Urothelium cell line (cell line): ENCODE measurements at places on chromosomes 3 and 15.

- peak; percentile 59 for DNase-seq
These were observed 5.1 kb upstream of the SLC25A38 start for GRCh38 chr3:39378088-39378487.

DNA sequence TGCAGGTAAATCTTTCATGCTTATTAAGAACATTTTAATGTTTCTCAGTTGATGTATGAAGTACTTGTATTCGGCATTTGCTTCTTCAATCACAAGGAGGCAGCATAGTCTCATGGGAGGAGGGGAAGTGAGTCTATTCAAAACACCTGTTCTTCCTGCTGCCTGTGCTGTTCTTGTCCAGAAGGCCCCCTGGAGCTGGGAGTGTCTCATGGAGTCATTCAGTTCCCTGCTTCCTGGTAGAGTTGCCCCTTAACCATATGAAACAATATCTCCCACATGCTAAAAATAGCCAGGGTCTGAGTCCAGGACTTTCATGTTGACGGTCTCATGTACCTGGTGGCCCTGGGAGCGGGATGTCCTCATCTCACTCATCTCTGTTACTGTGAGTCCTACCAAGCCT lies 15.5 kb upstream of the PPP1R2 start:
- no peak for DNase-seq

DNA sequence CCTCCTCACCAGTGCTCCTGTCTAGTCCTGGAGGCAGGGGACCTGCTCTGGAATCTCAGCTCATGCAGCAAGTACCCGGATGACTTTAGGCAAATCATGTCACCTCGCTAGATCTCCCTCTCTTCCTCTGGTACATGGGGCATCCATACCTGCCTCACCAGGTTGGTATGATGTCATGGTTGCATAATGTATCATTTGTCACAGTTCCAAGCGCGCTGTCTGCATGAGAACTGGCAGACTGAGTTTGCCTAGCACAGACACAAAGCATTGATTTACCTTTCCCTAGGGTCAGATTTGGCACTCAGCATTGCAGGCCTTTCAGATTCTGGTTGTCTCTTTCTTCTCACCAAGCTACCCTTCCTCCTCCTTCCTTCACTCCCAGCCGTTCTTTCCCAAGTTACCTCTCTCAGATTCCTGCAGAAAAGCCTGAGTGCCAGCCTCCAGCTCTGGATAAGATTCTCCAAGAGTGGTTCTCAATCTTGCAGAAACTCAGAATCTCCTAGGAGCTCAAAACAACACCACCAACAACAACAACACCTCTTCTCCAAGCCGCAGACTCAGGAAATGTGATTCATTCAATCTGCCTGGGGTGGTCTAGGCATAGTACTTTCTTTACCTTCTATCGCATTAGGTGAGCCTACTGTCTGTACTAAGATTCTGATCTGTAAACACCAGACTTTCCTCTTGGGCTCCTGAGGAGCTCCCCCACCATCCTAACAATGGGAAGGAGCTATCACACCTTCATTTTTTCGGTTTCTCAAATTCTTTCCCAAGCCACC lies 29.5 kb downstream of the FAM43A start:
- DNase-seq = no peak

DNA sequence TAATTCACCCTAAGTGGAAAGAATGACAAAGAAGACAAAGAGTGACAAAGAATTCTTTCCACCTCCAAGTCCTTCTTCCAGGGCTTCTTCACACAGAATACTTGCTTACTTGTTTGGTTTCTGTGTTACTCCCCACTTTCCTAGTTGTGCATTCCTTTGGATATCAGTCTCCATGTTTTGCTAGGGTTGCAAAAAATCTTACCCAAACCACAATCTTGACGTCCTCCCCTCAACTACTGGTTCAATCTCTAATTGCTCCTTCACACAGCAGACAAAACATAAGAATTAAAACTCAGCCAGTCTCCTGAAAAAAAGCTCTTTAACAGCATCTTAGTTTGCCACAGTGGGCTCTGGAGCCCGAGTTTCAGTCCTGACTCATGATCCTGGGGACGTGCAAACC lies 297.6 kb upstream of the CHRNA7 start:
- no peak for DNase-seq

DNA sequence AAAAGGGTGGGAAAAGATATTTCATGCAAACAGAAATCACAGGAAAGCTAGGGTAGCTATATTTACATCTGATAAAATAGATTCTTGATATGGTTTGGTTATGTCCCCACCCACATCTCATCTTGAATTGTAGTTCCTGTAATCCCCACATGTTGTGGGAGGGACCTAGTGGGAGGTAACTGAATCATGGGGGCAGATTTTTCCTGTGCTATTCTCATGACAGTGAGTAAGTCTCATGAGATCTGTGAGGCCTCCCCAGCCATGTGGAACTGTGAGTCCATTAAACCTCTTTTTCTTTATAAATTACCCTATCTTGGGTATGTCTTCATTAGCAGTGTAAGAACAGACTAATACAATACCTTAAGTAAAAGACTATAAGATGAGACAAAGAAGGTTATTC lies 558.1 kb downstream of the RSL24D1 start:
- no peak for DNase-seq

GRCh38 chr15:64343222-64343621 lies 12.8 kb downstream of the CSNK1G1 start:
- no peak for DNase-seq

DNA sequence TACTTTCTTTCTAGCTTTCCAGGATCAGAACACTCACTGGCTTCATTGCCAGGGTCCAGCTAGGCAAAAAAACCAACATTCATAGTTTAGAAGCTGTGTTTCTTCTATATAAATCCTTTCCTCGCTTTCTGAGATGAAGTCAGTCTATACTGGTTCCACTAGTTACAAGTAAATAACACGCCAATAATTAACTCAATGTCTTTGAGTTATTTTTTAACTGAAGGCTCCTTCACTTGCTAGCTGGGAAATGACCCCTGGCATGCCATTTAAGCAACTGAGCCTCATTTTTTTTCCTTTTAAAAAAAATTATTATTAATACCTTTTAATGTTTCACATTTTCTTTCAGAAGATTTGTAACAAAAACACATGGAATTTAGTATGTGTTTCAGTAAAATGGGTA lies 2.1 kb upstream of the CCDC174 start:
- DNase-seq = no peak

DNA sequence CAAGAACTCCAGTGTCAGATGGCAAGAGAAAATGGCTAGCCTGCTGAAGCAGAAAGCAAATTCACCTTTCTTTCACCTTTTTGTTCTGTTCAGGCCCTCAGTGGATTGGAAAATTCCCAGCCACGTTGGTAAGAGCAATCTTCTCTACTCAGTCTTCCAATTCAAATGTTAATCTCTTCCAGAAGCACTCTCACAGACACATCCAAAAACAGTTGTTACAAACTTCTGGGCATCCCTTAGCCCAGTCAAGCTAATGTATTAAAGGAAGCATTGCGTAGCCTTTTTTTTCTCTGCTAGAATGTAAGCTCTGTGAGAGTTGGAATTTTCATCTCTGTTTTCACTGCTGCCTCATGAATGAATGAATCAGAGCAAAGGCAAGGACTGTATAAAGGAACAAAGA lies 109.2 kb upstream of the ROBO2 start:
- DNase-seq = no peak

DNA sequence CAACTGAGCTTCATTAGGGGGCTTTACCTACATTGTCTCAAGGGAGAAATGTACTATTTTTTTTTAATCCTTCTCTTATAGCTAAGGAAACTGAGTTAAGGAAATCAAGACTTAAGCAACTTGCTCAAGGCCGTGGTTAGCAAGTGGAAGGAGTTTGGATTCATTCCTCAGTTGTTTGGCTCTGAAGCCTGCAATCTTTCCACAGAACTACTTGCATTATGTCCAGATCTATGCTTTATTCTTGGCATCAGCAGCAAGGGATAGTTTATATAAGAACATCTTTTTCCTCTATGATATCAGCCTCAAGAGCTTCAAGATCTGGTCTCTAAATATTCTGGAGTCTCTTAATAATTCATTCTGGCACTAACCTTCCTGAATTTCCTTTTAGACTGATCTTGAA lies 182.4 kb downstream of the SV2B start:
- DNase-seq = no peak

DNA sequence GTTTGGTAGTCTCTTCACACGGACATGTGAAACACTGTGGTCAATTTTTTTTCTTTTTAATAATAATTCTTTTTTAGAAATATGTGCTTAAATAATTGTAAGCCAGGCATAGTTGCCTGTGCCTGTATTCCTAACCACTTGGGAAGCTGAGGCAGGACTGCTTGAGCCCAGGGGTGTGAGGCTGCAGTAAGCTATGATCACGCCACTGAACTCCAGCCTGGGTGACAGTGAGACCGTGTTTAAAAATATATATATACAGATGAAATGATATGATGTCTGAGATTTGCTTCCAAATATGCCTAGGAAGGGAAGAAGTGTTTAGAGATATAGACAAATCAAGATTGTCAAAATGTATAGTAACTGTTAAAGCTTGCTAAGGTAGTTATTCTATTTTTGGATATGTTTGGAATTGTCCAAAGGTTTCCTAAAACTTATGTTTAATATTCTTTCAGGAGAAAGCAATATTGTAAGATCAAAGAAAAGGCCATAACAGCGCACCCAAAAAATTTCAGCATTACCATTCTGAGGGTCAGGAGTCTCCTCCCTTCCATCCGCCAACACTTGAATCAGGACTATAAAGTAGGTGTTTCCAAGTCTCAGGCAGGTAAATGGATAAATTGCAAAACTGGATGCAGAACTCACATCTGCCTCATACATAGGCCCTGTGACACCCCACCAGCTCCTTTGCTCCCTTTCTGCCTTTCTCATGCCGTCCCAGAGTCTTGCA lies 532 bp upstream of the SELENOT start:
- no peak for DNase-seq

DNA sequence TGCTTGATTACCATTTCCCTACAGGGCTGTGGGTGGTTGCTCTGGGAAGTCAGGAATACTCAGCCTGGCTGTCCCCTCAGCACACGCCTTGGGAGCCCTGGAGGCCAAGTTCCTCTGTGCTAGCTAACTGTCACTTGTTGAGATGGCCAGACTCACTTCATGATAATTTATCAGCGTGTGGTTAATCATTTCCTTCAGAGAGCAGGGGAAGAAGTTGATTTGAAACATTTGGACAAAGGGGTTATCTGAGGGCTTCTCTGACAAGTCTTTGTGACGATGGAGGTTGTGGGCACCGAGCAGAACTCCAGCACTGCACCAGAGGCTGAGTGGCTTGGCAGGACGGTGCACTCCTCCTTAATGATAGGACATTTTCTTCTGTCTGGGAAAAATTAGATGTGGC lies 61.9 kb downstream of the WHAMM start:
- DNase-seq = no peak

GRCh38 chr3:94185753-94186152 lies 122.9 kb downstream of the NSUN3 start:
- no peak for DNase-seq

GRCh38 chr15:34652726-34653033 lies 69.2 kb upstream of the GOLGA8B start:
- no peak for DNase-seq

- no peak for DNase-seq
These were observed 16.4 kb downstream of the GPR160 start for GRCh38 chr3:170054204-170054603.

- peak; percentile 88 for DNase-seq
These were observed 27.2 kb upstream of the TNFSF10 start for GRCh38 chr3:172550347-172550943.

- no peak for DNase-seq
These were observed 6.7 kb upstream of the NCEH1 start for GRCh38 chr3:172717493-172718088.

DNA sequence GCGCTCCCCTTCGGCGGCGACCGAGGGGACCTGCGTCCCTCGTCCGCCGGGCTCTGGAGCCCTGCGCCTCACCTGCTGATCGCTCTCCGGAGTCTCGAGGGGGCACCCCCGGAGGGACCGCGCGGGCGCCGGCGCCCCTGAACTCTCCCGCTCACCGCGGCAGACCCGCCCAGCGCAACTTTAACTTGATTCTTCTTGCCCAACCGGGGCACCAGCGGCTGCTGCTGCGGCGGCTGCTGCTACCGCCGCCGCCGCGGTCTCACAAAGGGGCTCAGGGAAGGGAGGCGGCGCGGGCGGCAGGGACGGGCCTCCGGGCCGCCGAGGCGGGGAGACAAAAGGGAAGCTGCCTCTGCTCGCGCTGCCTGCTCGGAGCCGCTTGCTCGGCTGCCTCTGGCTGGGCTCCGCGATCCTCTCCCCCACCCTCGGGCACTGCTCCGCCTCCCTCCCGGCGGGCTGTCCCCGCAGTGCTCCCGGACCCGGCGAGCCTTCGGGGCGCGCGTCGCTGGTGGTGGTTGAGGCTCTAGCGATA lies at the start of gene PPM1L:
PPM1L (plus strand) TSS at position 456 of the 529 bp plus-strand sequence.
- DNase-seq = peak; percentile 37

GRCh38 chr3:127387556-127388153 lies 99.8 kb upstream of the PRR20G start:
- no peak for DNase-seq

- DNase-seq = peak; percentile 84
These were observed 88.3 kb downstream of the TMEM266 start for GRCh38 chr15:76147906-76148570.

- DNase-seq = no peak
These were observed 7.2 kb upstream of the IVD start for GRCh38 chr15:40398413-40398873.

GRCh38 chr3:43340403-43340802 lies 54.1 kb downstream of the SNRK start:
- no peak for DNase-seq

- DNase-seq = no peak
These were observed 2.1 kb downstream of the IDH2 start for GRCh38 chr15:90099868-90100831.

GRCh38 chr3:169286992-169287391 lies 376.5 kb downstream of the MECOM start:
- no peak for DNase-seq

- peak; percentile 60 for DNase-seq
These were observed 7.2 kb upstream of the SEC22A start for GRCh38 chr3:123194552-123194951.

GRCh38 chr15:89132611-89133507 lies 44.6 kb downstream of the ABHD2 start:
- no peak for DNase-seq

GRCh38 chr15:92025706-92026270 lies 172.3 kb downstream of the SLCO3A1 start:
- DNase-seq = no peak

- DNase-seq = no peak
These were observed 20.8 kb upstream of the CNTN6 start for GRCh38 chr3:1072041-1072440.

DNA sequence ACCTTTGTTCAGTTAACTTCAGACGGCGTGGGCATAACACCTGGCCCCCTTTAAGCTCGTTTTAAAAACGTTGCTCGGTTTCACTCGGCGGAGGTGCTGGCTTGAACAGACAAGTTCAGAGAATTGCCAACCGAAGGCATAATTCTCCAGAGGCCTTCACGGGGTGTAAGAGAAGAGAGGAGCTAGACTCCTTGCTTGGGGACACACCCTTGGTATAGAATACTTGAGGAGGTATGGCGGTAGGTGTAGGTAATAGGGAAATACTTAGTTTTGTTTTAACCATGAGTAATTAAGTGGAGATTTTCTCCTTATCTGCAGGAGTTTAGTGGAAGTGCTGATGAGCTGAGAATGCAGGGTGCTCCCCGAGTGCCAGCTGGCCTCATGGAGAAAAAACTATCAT lies 921 bp downstream of the FBXL2 start:
- peak; percentile 12 for DNase-seq
